ENCODE measurements at places on chromosomes 16 and 17. TPM values are rescaled to one million over a fixed set of nuclear protein-coding genes. Genes with fewer than 3 reads are reported as not detected.

GRCh38 chr16:85395207-85395912, 217.8 kb upstream of the GSE1 start:
- no peak for DNase-seq

STRADA gene
- 21.2 TPM for total RNA-seq

DNA sequence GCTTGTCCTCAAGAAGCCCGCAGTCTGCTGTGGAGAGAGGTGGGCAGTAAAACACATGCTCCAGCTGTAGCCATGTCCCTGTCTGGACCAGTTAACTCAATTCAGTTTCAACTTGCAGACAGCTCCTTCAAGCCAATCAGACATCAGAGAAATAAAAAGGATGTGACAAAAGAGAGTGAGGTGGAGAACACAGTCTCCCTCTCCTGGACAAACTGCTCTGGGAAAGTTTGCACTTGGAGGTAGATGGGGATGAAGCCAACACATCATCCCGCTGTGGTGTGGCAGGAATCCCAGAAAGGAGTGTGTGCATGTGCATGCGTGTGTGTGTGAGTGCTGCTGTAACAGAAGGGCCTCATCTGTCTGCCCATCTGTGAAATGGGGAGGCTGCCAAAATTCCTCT, 358.6 kb upstream of the ASIC2 start:
- peak; percentile 78 for DNase-seq

- DNase-seq = no peak
Measured at GRCh38 chr16:87150681-87151280, 166.4 kb downstream of the C16orf95 start.

- DNase-seq = no peak
Measured at GRCh38 chr16:8323153-8323552, 267.2 kb downstream of the TMEM114 start.

- peak; percentile 71 for DNase-seq
Measured at GRCh38 chr17:28570716-28571360, 486 bp downstream of the PIGS start.

DNA sequence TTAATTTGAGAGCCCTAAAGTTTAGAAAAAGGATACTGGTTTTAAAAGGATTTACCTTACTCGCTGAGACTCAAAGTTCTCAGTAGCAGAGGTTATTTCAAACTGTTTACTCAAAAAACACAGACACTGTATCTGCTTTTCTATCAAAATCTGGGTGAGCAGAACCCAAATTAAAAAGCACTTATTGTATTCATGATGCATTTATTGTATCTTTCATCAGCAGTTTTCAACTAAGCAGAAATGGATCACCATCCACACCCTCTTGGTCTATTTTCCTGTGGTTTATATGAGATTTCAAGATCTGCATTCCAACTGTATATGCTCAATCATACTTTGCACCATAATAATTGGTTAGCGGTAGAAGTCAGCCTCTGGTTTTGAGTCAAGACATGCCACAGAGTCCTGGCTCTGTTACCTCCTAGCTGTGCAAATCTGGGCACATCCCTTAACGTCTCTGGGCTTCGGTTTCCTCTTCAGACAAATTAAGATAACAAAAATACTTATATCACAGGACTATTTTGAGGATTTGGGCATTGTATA, 109.5 kb downstream of the ASIC2 start:
- no peak for DNase-seq

DNA sequence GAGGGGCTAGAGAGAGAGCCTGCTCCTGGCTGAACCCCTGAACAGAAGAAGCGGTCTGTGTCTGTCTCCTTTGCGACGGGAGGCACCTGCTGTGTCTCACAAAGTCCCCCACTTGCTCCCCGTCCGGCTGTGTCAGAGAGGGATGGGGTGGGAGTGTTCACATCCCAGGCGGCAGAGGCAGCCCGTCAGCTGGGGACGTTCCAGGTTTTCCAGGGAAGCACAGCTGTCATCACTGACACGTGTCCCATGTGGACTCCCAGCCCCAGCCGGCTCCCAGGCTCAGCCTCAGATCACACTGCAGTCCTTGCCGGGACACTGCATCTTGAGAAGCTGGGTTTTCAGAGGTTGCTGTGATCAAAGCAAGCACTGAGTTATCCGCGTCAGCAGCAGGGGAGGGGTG, 1.6 kb downstream of the TELO2 start:
- DNase-seq = no peak

DNA sequence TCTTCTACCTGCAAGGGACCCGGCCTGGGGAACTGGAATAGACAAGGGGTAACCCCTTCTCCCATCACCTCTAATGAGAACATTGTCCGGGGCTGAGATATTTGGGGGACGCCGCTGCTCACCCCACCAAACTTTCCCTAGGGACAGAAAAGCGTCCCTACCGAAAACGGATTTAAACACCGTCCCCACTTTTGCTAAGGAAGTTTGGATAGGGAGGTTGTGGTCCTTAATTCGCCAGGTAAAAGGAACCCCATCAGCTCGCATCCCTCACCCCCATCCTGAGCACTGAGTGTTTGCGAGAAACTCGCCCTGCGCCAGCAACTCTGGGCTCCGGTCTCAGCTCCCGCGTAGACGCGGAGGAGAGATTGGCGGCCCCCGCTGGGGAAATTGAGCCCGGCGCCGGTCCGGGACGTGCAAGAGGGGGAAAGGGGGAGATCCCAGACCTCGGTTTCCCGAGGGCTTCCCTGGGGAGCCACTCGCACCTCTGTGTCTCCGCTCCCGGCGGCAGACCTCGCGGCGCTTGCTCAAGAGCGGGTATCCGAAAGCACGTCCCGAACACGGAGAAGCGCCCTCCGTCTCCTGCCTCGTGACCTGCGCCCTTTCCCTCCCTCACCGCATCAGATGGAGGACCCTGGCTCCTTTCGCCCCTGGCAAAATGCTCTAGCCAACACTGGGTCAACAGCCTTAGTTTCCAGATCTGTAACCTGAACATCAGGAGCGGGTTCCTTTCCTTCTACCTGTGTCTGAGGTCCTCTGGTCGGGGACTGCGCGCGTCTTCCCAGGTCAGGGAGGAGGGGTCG, 3.1 kb upstream of the SOX9 start:
- DNase-seq = peak; percentile 55

PCYT2 gene
- 82.9 TPM for total RNA-seq

DNA sequence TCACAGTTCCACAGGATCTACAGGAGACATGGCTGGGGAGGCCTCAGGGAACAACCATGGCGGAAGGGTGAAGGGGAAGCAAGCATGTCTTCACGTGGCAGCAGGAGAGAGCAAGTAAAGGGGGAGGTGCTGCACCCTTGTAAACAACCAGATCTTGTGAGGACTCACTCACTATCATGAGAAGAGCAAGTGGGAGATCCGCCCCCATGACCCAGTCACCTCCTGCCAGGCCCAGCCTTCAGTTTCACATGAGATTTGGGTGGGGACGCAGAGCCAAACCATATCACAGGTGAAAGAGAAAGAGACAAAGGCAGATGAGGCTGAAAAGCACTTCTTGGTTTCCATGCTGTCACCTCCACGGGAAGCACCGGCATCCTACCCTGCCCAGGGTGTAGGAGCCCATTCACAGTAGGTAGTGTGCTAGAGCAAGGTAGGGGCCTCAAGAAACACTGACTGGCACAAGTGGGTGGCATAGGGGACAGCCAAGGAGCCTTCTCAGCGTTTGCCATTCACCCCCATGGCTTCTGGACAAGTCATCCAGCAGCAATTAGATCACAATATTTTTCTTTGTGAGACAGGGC, 6.6 kb downstream of the NARF start:
- no peak for DNase-seq

Measured in GM23338 (cell line).